ENCODE measurements at places on chromosomes 12 and 14.
A peak's percentile ranks its signal among the peaks of the same experiment; 100 is the strongest.

- DNase-seq, result no peak
Observed at GRCh38 chr12:132341318-132342050, 12.1 kb upstream of the GALNT9 start.

DNA sequence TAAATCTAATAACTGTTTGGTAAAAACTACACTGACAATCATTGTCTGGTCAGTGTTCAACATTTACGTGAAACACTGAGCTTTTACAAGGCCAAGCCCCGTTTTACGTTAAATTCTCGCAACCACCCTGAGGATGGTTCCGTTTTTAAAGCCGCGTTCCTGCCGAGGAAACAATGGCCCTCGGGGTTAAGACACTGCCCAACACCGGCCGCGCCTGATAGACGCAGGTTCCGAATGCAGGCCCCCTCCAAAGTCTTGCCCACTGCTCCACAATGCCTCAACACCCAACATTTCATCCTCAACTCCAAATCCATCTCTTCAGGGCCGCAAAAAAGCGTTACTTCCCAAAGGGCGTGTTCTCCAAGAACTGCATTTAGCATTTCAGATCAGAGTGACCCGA lies 953 bp upstream of the SNRPF start:
- no peak for DNase-seq

- DNase-seq, result no peak
Observed at GRCh38 chr14:94539181-94539580, 22.1 kb upstream of the SERPINA4 start.

DNA sequence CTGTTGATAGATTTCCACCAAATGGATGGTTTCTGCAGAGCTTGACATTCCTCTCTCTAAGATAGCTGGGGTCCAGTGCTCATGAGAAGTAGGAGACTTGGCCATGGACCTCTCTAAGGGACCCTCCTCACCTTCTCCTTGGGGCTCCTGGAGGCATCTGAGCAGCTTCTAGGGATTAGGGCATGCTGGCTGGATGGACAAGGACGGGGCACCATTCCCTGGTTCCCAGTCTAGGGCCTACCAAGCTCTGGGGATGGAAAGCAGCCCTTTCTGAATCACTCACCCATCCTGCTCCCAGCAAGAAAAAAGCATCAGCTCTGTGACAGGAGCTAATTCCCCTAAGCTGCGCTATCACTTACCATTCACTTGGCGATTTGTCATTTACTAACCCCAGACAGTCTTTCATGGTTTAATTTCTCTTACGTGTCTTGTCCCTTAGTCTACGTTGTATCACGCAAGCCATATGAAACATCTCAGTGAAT lies 39.5 kb downstream of the VWF start:
- no peak for DNase-seq

- no peak for DNase-seq
Observed at GRCh38 chr14:44530475-44530874, 23.4 kb upstream of the FSCB start.

- peak; percentile 24 for DNase-seq
Observed at GRCh38 chr12:84502180-84502860, 410.3 kb downstream of the SLC6A15 start.

DNA sequence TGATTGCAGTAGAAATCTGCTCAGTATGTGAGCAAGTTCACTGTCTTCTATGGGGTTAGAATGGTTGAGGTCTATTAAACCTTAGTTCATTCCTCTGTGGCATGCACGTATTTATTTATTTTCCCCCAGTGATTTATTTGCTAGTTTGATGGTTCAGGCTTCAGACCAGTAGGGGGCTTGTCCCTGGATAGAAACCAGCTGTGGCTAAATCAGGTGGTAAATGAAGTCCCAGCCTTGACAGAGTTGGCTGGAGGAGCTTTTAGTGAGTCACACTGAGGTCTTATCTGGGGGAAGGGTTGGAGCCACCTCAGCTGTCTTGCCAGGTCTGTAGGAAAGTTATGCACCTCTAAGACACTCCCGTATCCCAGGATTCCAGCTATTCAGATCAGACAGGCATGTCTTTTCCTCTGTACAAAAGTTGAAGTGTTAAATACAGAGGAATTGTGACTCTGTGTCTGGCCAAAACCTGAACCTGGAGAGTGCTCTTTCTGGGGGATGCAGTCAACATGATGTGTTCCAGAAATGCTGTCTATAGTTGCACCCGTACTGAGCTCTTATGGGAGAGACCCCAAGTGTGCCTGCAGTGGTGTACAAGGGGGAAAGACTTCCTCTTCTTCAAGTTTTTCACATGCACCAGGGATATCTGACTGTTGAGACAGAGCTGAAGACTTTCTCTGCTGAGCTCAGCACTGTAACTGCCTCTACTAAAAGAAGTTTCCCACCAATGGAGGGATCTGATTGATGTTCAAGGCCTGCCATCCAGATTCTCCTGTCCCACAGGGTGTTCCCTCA lies 1322.1 kb downstream of the TMEM121 start:
- peak; percentile 90 for DNase-seq

- no peak for DNase-seq
Observed at GRCh38 chr12:26790645-26790994, 42.4 kb downstream of the ITPR2 start.

- peak; percentile 80 for DNase-seq
Observed at GRCh38 chr12:120013659-120014380, 24.8 kb downstream of the BICDL1 start.

DNA sequence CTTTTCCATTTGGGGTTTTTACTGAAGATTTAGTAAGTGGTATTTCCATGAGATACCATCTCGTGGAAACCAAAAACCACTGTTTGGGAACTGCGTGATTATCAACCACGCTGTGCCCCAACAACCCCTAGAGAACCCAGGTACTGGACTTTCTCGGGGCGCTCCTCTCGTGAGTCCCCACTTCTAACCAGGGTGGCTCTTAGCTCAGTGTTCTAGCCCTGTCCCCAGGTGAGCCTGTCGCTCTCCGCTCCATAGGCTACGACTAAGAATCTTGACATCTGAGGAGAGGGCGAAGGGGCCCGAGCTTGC lies 686 bp downstream of the MCRS1 start:
- no peak for DNase-seq

DNA sequence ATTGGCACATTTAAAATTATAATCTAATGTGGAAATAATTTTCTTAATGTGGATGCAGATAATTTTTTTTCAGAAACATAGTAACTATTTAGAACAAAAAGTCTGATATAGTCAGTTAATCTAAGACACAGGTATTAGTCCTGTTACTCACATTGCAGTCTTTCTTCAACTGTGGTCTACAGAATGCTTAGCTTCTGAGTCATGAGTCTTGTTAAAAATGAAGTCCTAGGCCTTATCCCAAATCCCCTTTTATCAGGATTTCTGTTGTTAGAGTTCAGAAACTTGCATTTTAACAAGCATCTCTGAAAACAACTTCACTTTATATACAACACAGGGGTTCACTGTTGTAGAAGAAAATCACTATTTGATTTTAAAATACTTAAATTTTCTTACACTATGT lies 112.2 kb downstream of the SLC16A7 start:
- DNase-seq, result peak; percentile 80

- DNase-seq, result no peak
Observed at GRCh38 chr14:98227000-98227726, 1044.8 kb downstream of the BCL11B start.

GRCh38 chr12:98530068-98530467 lies 14.7 kb downstream of the TMPO start:
- DNase-seq, result no peak

- no peak for DNase-seq
Observed at GRCh38 chr14:68637106-68638021, 155.5 kb downstream of the ZFP36L1 start.

GRCh38 chr12:89893972-89894706 lies 185.5 kb upstream of the ATP2B1 start:
- no peak for DNase-seq

DNA sequence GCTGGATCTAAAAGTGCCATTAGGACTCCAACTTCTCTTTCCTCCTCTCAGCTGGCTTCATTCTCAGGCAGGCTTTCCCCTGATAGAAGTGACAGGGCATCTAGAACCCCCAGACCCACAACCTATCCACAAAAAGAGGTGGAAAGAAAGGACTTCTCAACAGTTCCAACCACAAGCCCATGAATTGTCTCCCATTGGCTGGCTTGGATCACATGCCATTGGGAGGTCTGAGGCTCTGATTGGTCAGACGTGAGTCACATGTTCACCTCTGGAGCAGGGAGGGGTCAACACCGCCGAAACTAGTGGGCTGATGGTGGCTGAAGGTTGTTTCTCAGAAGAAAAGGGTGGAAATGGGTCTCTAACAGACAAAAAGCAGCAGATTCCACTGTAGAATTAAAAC lies 47.2 kb downstream of the DRAM1 start:
- DNase-seq, result no peak

- DNase-seq, result peak; percentile 72
Observed at GRCh38 chr12:15584366-15585041, 204.7 kb downstream of the EPS8 start.
